ENCODE measurements at places on chromosomes 11 and 22.

DNA sequence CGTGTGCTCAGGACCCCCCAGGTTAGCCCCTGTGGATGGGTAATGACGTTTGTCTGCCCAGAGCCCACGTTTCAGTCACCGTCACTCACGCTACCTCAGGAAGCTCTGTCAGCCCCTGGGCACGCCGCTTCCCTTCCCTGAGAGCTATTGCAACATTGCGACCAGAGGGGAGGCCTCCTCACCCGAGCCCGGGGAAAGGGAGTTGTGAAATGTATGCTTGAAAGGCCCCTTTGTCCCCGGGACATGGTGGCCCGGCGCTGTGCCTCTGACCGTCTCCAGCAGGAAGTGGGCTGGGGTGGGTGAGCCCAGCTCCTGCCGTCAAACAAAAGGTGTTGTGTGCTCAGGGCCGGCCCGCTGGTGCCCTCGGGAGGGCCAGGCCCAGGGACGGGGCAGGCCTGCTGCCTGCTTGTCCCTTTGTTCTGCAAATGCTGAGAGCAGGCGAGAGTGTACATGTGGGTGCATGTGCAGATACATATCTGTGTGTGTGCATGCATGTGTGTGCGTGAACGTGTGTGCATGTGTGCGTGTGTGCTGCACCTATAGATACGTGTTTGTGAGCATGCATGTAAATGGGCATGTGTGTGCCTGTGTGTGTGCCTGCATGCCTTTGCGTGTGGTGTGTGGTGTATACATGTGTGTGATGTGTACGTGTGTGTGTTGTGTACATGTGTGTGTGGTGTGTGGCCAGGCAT, 1125.0 kb downstream of the BRD1 start:
- DNase-seq, result no peak

DNA sequence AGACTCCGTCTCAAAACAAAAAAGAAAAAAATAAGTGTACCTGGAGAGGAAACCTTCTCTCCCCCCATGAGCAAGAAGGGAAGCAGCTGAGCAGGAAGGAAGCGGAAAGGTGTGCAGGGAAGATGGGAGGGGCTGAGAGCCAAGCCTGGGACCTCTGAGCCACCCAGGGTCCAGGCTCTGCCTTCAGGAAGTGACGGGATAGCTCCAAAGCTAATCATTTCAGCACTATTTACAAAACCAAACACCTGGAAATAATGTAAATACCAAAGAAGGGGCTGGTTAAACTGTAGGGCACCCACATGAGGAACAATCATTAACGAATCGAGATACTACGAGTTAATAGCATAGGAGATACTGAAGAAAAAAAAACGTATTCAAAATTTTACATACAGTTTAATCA, 27.9 kb downstream of the ARRB1 start:
- DNase-seq, result no peak

GRCh38 chr22:20472629-20473442, 22.8 kb downstream of the KLHL22 start:
- DNase-seq, result no peak

DNA sequence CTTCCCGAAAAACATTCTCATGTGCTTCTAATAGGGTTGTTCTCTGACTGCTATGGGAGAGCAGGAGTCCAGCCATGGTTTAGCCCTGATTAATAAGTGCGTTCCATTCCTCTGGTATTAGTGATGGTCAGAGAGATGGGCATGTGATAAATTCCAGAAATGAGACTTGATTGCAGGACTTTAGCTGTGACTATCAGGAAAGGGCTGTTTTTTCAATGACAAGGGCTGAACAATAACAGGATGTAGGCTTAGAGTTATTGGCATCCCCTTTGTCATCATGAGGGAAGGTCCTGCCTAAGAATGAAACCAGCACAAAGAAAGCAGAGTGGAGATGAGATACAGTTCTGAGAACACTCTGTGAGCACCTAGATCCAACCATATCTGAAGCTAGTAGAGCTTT, 494.6 kb downstream of the MIAT start:
- no peak for DNase-seq

DNA sequence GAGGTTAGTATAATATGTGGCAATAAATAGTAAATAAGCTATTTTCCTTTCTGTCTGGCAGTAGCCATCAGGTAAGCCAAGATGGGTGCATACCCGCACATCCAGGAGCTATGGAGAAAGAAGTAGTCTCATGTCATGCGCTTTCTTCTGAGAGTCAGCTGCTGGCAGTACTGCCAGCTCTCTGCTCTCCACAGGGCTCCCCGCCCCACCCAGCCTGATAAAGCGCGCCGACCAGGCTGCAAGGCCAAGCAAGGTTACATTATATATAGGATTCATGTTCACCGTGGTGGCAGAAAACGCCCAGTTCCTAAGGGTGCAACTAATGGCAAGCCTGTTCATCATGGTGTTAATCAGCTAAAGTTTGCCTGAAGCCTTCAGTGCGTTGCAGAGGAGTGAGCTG, 126.2 kb downstream of the ATG16L2 start:
- DNase-seq, result no peak

GRCh38 chr11:121723246-121723741, 270.5 kb upstream of the SORL1-AS1 start:
- DNase-seq, result no peak

DNA sequence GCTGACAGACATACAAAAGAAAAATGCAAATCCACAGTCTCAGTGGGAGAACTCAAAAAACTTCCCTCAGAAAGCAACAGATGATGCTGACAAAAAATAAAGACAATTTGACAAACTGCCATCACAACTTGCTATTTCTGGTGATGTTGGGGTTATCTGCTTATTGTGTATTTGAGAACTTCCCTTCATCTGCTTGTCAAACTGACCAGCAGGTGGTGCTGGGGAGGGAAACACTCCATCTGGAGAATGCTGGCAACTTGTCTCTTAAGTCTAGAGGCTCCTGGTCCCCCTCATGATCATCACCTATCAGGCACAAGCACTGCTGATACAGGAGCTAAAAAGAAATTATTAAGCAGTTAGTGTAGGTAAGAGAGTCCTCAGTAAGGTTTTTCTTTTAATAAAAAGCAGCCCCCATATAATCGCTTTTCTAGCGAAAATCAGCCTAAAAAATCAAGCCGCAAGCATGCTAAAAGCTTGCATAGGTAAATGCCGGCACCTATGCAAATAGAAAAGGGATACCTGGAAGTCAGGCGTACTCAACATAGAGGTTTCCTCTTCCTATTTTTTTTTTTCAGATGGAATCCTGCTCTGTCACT, 9.8 kb upstream of the FAM111B start:
- peak; percentile 20 for DNase-seq

DNA sequence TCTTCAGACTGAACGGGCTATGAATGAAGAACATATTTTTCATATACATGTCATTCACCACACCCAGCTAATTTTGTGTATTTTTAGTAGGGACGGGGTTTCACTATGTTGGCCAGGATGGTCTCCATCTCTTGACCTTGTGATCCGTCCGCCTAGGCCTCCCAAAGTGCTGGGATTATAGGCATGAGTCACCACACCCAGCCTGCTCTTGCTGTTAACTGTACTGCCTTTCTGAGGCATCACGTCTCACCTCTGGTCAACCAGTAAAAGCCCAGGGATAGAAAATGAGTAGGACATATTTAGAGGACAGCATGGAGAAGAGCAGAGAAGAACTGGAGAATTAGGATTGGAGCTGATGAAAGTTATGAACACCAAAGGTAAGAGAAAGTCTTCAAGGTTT, 55.6 kb downstream of the APOL3 start:
- DNase-seq, result no peak

DNA sequence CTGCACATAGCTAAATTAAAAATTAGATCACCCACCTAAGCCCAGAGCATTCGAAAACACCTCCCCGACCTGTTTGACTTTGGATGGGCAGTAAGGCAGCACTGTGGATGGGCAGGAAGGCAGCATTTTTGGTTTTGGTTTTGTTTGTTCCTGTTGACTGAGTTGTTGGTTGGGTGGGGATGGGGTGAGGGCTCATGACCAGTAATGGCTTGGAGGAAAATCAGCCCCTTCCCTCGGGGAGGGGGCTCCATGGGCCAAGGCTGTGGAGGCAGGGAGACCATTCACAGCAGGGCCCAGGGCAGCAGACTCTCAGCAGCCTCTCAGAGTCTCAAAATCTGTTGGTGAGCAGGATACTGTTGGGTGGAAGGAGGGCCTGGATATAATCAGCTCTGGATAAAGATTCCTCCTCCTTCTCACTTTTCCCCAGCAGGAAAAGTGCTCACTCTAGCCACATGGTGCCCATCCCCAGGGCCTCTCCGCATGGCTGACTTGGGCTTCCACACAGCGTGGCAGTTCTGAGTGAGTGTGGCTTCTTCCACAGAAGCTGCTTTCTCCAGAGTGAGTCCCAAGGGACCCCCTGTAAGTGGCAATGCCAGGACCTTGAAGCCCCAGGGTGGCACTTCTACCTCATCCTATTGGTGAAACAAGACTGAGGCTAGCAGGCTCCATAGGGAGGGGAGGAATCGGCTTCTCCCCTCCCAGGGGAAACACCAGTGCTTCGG, 1491.2 kb downstream of the BRD1 start:
- DNase-seq, result no peak

DNA sequence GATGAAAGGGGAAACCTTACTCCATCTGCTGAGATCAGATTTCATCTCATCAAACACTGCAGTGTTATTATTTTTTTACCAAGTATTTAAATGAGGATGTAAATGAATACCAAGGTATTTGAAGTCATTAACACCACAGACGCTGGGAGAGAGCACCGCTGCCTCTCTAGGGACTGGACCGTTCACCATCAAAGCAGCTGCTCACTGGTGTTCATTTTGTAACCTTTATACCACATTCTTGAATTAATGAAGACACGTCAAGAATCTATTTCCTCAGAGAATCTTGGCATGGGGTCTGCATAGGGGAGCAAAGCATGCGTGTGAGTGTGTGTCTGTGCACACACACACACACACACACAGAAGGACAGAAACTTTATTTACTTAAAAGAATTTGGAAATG, 15.6 kb downstream of the SIAE start:
- DNase-seq, result no peak

DNA sequence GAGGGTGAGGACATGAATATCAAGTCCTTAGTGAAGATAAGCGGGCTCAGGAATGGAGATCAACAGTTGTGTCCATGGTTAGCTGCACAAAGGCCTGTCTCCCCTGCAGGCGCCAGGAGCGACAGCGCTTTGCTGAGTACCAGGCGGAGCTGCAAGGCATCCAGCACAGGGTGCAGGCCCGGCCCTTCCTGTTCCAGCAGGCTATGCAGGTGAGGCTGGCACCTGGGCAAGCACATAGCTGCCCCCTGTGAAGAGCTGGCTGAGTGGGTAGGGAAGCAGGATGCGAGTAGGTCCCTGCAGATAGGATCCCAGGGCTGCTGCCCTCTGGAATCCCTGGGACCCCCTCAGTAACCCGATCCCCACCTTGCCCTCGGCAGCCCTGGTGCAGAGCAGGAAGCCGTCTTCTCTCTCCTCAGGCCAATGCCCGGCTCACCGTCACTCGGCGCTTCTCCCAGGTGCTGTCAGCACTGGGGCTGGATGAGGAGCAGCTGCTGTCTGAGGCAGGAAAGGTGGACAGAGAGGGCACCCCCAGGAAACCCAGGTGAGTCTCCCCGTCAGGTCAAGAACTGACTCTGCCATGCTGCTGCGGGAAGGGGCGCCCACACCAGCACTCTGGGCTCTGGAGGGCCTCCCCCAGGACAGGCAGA, 2.6 kb upstream of the SART1 start:
- no peak for DNase-seq

DNA sequence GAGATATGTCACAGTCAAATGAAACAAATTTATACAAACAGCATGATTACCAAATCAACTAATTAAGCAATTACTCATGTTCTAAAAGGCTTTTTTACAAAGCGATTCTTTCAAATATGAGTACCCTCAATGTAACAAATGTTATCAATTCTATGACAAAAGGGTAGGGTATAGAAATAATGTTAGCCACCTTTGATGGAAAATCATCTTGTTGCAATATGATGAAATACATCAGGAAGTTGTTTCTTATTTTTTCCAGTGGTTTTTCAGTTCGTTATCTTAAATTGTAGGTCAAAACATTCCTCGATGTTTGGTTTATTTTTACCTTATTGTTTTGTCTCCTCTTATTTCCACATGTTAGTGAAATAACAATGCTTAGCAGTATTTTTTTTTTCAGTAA, 6.5 kb downstream of the ARHGEF12 start:
- no peak for DNase-seq

DNA sequence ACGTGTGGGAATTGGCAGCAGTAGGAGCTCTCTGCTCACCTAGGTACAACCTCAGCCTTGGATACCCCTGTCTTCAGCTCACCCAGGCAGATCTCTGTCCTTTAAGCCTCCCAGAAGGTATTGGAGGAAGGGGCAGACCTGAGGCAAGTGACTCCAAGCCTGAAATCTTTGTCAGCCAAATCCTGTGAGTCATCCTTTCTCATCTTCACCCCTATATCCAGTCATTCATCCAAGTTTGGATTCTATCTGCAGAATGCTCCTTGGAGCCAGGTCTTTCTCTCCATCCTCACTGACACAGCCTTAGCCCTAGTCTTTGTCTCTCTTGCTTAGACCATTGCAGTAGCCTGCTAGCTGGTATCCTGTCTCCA, 10.4 kb upstream of the THY1 start:
- no peak for DNase-seq

DNA sequence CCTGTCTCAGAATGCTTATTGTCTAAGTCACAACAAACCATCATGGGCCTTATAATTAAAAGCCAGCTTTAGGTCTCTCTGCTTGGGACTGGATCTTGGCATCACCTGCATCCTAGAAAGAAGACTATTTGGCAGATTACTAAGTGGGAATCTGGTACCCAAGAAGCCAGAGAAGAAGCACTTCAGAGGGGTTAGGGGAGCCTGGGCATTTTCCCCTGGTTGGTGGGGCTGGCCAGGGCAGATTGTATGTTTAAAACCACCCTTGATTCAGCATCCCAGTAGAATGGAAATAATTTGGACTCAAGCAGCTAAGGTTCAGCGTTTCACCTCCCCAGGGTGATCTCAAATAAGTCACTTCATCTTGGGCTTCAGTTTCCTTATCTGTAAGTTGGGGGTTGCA, 193.7 kb downstream of the MIAT start:
- no peak for DNase-seq

- no peak for DNase-seq
Observed at GRCh38 chr22:19063581-19064353, 58.4 kb downstream of the DGCR2 start.

DNA sequence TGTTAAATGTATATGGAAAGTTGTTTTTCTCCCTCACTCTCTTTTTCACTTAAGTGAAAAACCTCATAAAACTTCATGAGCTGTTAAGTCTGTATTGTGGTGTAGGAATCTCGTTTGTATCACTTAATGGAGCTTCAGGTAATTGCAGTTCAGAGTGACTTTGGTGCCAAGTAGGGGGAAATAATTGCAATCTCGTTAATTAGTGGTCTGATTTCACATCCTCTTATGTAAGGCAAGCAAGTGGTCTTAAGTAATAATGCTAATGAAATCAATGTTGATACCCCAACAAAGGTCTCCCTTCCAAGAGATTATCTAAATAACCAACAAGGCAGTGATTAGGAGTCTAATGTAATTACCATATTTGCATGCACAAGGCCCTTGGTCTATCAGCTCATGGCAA, 174.2 kb upstream of the SORL1-AS1 start:
- no peak for DNase-seq

DNA sequence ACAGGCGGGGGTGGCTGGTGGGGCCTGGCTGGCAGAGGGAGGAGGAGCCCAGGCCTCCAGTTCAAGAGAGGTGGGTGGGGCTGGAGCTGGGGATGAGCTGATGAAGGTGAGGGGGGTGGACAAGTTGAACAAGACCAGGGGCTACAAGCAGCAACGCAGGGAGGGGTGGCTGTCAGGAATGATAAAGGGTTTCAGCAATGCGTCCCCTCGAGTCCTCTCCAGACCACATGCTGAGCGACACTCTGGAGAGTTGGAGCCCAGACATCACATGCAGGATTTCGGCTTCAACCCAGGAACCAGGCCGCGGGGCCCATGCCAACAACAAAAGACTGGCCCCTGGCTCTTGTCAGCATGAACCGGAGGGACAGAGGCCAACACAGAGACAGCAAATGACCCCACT, 480.3 kb downstream of the BRD1 start:
- no peak for DNase-seq

Data from stimulated activated CD8-positive, alpha-beta memory T cell treated with anti-CD3 and anti-CD28 coated beads, Interleukin-7, amount 100 ng/mL, for 1 hour (primary cell).